Naive B cell (primary cell): ENCODE measurements at places on chromosomes 1 and 21. TPM values are rescaled to one million over a fixed set of nuclear protein-coding genes. Genes with fewer than 3 reads are reported as not detected.

DNA sequence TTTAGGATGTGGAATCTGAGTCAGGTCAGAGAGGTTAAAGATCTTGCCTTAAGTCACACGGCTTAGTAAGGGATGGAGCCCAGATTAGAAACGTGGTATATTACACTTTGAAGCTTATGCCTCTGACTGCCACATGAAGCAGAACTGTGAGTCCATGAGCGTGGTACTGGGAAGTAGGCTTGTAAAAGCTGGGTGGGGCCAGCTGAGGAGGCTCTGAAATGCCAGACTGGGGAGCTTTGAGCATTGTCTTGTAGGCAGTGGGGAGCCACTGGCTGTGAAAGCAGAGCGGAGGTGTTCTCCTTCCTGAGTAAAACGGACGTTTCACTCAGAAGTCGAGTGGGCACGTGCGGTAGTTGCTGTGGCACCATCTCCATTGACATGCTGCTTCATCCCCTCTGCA lies 72.6 kb upstream of the USP24 start:
- H3K4me1 ChIP-seq = peaks cover 17% of the 10 kb centered on the region
- no peak for DNase-seq
- no peaks in the 10 kb centered on the region for H3K36me3 ChIP-seq
- H3K4me3 ChIP-seq = no peak overlapping the region

DNA sequence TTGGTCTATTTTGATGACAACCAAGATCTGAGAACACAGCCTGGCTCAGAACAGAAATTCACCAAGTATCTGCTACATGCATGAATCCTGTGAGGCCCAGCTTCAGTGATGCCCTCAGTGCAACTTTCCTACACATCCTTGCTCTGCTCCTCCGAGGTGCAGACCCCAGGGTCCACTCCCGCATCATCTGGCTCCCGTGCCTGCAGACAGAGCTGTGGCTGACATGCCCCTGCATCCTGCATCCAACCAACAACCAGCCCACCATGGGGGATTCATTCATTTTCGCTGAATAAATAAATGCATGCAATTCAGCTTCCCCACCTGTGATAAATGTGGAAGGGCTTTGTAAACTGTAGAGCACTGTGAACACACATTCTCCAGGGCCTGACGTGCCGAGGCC lies 112.3 kb downstream of the GLIS1 start:
- H3K4me1 ChIP-seq = no peaks in the 10 kb centered on the region
- DNase-seq = no peak
- no peak overlapping the region for H3K27ac ChIP-seq
- no peak overlapping the region for H3K4me3 ChIP-seq

GRCh38 chr1:18149027-18149641 lies 41.5 kb downstream of the IGSF21 start:
- H3K27me3 ChIP-seq = peaks cover 5% of the 10 kb centered on the region
- no peaks in the 10 kb centered on the region for H3K4me1 ChIP-seq
- no peaks in the 10 kb centered on the region for H3K36me3 ChIP-seq
- no peak for DNase-seq
- H3K27ac ChIP-seq = no peak overlapping the region

- no peaks in the 10 kb centered on the region for H3K36me3 ChIP-seq
- no peak for DNase-seq
- peaks cover 31% of the 10 kb centered on the region for H3K27me3 ChIP-seq
- H3K4me1 ChIP-seq = no peaks in the 10 kb centered on the region
Measured at GRCh38 chr1:230759369-230760065, 12.3 kb downstream of the CAPN9 start.

- no peak for DNase-seq
- H3K4me1 ChIP-seq = peaks cover 56% of the 10 kb centered on the region
- H3K27me3 ChIP-seq = no peaks in the 10 kb centered on the region
- H3K4me3 ChIP-seq = peak overlapping the region; percentile 92
- H3K27ac ChIP-seq = peak overlapping the region; percentile 63
Measured at GRCh38 chr1:149848340-149849110, 50.8 kb upstream of the BOLA1 start.

- peak overlapping the region; percentile 43 for H3K27ac ChIP-seq
- H3K4me1 ChIP-seq = peaks cover 11% of the 10 kb centered on the region
- no peaks in the 10 kb centered on the region for H3K36me3 ChIP-seq
- H3K4me3 ChIP-seq = no peak overlapping the region
- DNase-seq = no peak
- no peaks in the 10 kb centered on the region for H3K27me3 ChIP-seq
Measured at GRCh38 chr1:92713939-92714338, 71.0 kb downstream of the EVI5 start.

- H3K27ac ChIP-seq = no peak overlapping the region
- peaks cover 4% of the 10 kb centered on the region for H3K27me3 ChIP-seq
- H3K4me3 ChIP-seq = no peak overlapping the region
Measured at GRCh38 chr1:202498542-202498941, 150.0 kb downstream of the PPP1R12B start.

DNA sequence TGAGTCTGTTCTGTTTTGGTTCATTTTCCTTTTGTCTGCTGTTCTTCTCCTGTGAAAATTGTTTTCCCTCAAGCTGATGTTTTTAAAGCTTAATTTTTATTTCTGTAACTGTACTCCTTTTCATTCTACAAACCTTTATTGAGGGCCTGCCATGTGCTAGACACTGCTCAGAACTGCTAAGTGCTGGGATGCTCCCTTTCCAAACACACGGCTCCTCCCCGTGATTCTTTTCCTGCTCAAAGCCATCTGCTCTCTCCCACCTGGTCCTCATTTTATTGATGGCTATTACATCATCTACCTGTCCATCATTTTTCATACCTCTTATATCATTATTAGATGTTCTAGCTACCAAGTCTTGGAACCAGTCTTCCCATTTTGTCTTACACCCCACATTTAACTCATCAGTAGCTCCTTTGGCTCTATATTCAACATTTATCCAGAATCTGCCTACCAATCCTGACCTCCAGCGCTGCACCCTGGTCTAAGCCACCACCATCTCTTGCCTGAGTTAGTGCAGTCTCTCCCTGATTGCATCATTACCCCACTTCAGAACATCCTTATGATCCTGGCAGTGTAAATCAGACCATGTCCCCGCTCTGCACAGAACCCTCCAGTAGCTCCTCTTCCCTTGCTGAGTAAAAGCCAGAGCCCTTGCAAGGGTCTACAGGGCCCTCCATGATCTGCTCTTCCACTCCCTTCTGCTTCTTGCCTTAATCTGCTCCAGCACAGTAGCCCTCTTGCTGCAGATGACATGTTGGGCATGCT lies 118.1 kb downstream of the CACNA1E start:
- H3K27ac ChIP-seq = no peak overlapping the region
- H3K4me3 ChIP-seq = no peak overlapping the region
- no peaks in the 10 kb centered on the region for H3K4me1 ChIP-seq
- peaks cover 12% of the 10 kb centered on the region for H3K27me3 ChIP-seq

DNA sequence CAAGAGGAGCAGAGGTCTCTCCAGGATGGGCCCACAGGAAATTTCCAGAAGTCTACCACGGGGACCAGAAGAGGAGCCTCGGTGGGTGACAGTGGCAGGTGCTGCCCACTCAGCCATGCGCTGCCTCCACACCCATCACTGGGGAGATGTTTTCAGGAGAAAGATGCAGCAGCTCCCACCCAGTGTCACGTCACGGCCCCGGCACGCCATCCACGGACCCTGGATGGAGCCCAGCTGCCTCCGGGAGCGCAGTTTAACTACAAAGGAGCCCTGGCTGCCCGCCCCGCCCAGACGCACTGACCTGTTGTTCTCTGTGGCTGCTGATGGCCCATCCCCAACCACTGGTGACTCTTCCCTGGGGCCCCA lies 6.8 kb downstream of the TSPEAR start:
- no peaks in the 10 kb centered on the region for H3K36me3 ChIP-seq
- no peak for DNase-seq
- H3K4me3 ChIP-seq = no peak overlapping the region
- no peak overlapping the region for H3K27ac ChIP-seq

GRCh38 chr1:212529211-212529741 lies 79.3 kb upstream of the ATF3 start:
- H3K27me3 ChIP-seq = peaks cover 21% of the 10 kb centered on the region
- H3K4me1 ChIP-seq = no peaks in the 10 kb centered on the region
- H3K36me3 ChIP-seq = no peaks in the 10 kb centered on the region
- no peak for DNase-seq
- H3K27ac ChIP-seq = no peak overlapping the region
- H3K4me3 ChIP-seq = no peak overlapping the region

DNA sequence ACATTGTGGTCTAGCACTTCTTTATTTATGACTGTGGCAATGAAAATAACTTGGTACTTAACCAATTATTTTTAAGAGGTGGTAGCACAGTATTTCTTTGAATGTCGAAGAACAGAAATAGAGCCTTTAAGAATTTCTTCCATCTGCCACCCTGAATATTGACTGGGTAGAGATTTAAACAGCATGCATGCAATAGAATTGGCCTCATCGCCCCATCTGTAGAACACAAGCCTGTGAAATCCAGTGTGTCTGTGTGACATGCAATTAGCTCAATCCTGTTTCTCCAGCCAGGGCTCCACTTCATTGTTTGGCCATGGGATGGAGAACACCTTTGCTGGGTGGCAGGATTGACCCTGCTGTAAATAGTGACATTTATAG lies 17.1 kb upstream of the KLHDC8A start:
- no peak for DNase-seq
- no peak overlapping the region for H3K4me3 ChIP-seq
- H3K4me1 ChIP-seq = peaks cover 8% of the 10 kb centered on the region
- H3K27ac ChIP-seq = no peak overlapping the region

- H3K4me3 ChIP-seq = no peak overlapping the region
- peak overlapping the region; percentile 18 for H3K27ac ChIP-seq
- H3K4me1 ChIP-seq = peaks cover 2% of the 10 kb centered on the region
Measured at GRCh38 chr1:21189906-21190500, 13.3 kb upstream of the EIF4G3 start.

DNA sequence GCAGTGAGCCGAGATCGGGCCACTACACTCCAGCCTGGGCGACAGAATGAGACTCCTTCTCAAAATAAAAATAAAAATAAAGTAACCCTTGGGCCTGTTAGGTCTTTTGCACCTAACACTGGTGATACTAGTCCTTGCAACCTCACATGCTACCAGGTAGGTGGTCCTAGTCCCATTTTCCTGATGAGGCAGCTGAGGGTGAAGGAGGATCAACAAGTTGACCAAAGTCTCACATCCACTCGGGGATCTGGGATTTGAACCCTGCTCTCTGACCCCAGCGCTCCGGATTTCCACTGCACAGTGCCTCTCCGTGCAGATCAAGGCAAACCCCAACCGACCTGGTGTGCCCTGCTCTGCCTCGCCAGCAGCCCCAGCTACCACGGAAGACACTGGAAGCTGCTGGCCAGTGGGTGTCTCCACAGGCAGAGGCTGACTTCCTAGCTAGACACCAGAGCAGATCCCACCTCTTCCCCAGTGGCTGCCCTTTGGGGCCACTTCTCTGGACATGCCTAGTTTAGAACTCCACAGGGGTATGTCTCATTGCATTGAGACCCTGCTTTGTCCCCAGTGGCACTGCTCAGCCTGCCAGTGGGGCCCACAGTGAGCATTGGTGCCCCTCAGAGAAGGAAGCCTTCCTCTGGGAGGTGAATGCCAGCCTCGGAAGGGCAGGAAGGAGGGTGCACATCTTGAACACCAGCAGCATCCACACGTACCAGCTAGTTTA lies 27.6 kb downstream of the LDLRAP1 start:
- H3K27ac ChIP-seq = no peak overlapping the region
- H3K36me3 ChIP-seq = peaks cover 8% of the 10 kb centered on the region
- DNase-seq = no peak
- peaks cover 10% of the 10 kb centered on the region for H3K4me1 ChIP-seq
- H3K4me3 ChIP-seq = no peak overlapping the region

- DNase-seq = no peak
- no peaks in the 10 kb centered on the region for H3K27me3 ChIP-seq
- no peaks in the 10 kb centered on the region for H3K4me1 ChIP-seq
- no peak overlapping the region for H3K4me3 ChIP-seq
- H3K36me3 ChIP-seq = no peaks in the 10 kb centered on the region
- H3K27ac ChIP-seq = no peak overlapping the region
Measured at GRCh38 chr1:169122976-169123375, 16.5 kb downstream of the ATP1B1 start.

DNA sequence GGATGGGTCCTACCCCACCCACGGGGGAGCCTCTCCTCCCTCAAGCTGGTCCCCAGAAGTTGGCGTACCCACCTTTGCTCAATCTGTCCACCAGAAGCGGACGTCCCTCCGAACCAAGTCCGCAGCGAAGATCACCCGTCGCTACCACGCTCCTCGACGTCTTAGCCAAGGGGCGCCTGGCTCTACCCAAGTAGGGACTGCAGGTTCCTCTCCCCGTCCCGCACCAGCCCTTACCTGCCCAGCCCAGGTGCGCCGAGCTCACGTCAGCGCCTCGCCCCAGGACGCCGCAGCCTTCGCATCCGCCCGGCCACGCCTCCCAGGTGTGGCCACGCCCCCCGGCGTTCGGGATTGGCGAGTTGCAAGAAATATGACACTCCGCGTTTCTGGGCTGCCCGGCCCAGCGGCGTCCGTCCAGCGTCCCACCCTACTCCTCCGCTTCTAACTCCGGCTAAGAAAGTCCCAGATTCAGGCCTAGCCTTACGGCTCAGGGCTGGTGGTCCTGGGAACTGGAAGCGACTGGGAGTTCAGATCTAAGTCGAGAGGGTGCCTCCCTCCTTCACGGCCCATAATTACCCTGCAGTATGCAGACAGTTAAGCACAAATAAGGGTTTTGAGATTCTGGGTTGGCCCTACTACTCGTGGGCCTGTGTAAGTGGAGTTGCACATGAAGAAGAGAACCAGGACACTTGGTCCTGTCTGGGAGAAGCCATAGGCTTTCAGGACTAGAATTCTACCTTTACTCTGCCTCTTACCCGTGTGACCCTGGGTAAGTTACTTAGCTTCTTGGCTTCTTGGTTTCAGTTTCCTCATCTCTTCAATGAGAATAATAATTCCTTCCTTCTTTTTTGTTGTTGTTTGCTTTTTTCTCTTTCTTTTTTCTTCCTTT lies at the start of gene IRF6:
Gene IRF6, minus strand, starts transcription at position 268 of the 886 bp plus-strand sequence. CDS start 4,729 bp downstream, outside the sequence.
- H3K27ac ChIP-seq = peak within 1 kb of the TSS; percentile 16
- peak within 1 kb of the TSS; percentile 93 for H3K4me3 ChIP-seq
- peaks cover 43% of the 10 kb centered on the region for H3K27me3 ChIP-seq
- DNase-seq = peak; percentile 53
- H3K4me1 ChIP-seq = peaks cover 7% of the 10 kb centered on the region

DNA sequence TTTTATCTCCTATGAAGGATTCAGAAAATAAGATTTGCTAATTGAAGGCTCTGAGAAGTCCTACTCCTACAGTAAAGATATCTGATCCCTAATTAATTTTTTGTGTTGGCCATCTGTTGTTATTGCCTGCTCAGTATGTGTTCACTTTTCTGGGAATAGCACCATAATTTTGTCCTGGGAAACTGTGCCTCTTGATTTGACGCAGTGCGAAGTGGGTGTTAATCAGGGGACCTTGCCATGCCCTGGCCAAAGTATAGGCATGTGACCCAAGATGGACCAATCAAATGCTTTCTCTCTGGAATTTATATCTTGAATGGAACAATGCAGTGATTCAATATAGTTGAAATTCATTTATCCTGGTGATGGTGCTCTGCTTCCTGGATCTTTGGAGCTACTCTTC lies 30.4 kb upstream of the GNG12 start:
- H3K4me3 ChIP-seq = no peak overlapping the region
- no peaks in the 10 kb centered on the region for H3K36me3 ChIP-seq
- H3K27me3 ChIP-seq = peaks cover 10% of the 10 kb centered on the region
- no peak overlapping the region for H3K27ac ChIP-seq
- H3K4me1 ChIP-seq = no peaks in the 10 kb centered on the region
- no peak for DNase-seq

SLC1A7 gene
- polyA plus RNA-seq = not detected

CD247 gene
- 4.5 TPM for polyA plus RNA-seq

NTNG1 gene
- polyA plus RNA-seq = 0.52 TPM

OR6K3 gene
- not detected for polyA plus RNA-seq

CAP1 gene
- 550 TPM for polyA plus RNA-seq

SPRR2G gene
- not detected for polyA plus RNA-seq

RNU11 gene
- polyA plus RNA-seq = not detected

FH gene
- 47.4 TPM for polyA plus RNA-seq

ATAD3C gene
- not detected for polyA plus RNA-seq

CLCA4 gene
- not detected for polyA plus RNA-seq

KCNJ15 gene
- polyA plus RNA-seq = not detected

ATP1A4 gene
- not detected for polyA plus RNA-seq

CXADR gene
- polyA plus RNA-seq = not detected
